ENCODE measurements at places on chromosomes 1 and 21.

- peak; percentile 23 for DNase-seq
These were observed 17.7 kb downstream of the TNR start for GRCh38 chr1:175725684-175726083.

DNA sequence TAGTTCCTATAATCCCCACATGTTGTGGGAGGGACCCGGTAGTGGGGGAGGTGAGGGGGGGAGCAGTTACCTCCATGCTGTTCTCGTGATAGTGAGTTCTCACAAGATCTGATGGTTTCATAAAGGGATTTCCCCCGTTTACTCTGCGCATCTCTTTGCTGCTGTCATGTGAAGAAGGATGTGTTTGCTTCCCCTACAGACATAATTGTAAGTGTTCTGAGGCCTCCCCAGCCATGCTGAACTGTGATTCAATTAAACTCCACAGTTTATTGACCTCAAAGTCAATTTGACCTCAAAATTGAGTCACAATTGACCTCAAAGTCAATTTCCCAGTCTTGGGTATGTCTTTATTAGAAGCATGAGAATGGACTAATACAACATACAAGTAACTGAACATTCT is 19.7 kb downstream of the DPH5 start:
- DNase-seq = no peak

DNA sequence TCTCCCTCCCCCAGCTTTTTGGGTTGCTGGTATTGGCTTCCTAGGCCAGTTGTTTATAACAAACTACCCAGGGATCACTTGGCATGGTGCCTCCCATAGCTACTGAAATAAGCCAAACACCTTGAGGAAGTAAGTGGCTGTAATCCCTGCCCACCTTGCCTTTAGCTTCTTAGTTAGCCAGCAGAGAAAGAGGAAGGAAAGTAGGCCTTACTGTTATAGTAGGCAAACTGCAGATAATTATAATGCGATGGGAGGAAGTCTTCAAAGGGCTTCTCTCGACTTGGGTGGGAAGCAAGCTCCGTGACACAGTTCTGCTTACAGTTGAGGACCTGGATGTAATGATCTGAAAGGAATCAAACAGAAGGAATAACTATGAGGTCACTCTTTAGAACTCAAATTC is 8.2 kb downstream of the P3H1 start:
- no peak for DNase-seq

DNA sequence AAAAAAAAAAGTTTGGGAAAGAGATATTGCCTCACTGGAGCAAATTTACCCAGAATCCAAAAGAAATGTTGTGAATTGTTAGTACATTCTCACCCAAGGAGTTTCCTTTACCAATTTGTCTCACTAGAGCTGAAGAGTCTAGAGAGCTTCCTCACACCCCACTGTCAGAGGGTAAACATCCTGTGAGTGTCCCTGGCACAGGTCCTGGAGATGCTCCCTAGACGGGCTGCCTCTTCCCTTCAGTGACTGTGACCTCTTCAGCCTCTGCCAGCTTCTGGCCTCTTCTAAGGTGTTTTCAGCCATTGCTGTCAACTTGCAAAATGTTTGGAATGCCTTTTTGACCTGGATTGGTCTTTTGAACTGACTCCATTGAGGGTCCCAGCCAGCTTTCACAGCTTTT is 159.4 kb downstream of the DHRS3 start:
- no peak for DNase-seq

DNA sequence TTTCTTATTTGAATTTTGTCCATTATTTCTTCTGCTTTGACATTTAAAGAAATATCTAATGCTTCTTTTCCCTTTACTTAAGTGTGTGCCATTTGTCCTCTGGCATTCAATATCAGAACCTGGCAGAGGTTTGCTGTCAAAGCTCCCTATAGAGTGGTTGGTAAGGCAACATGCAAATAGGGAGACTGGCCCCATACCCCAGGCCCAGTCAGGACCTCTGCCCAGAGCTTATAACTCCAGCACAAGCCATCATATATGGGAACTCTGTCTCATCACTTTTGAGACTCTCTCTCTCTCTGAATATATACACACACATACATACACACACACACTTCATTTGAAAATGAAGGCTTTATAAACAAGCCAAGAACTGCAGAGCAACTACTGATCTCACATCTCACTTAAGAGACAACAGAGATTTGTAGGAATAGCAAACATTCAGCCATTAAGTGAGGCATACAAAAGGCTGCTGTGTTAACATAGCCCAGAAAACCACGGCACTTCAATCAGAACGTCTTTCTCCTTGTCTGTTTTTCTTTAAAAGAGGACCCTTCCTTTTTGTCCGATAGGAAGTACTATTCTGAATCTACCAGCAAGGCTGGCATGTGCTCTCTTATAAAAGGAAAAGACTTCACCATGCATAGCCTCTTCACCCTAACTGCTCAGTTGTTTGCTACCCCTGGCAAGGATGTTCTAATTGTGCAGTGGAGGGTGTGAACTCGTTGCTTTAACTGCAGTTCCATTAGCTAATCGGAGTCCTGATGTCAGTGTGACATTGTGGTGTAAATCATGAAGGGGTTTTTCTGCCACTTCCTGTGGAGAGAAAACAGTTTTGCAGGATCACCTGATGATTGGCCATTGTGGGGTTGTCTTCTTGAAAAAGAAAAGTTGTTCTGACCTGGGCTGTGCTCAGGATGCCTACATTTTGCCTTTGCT is 101.7 kb downstream of the NR5A2 start:
- DNase-seq = no peak

DNA sequence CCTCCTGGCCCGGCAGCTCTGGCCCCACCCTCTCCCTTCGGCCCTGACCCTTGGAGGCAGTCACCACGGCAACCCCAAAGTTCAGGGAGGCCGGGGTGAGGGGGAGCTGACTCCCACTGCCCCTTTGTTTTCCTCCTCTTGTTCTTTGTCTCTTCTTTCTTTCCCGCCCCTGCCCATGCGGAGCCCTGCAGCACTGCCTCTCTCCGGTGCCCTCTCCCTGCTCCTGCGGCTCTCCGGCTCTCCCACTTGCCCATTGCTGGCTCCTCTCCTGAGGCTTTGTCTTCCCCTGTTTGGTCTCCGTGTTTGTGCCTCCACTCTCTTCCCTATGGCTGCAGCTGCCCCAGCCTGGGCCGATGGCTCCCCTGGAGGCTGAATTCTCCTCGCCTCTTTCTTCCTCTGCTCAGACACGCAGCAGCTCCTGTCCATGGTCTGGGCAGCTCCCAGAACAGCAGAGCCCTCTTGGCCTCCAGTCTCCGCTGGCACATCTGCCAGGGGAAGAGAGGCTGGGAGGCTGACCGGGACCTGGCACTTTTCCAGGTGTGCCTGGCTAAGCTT is 5.8 kb downstream of the CELSR2 start:
- no peak for DNase-seq

DNA sequence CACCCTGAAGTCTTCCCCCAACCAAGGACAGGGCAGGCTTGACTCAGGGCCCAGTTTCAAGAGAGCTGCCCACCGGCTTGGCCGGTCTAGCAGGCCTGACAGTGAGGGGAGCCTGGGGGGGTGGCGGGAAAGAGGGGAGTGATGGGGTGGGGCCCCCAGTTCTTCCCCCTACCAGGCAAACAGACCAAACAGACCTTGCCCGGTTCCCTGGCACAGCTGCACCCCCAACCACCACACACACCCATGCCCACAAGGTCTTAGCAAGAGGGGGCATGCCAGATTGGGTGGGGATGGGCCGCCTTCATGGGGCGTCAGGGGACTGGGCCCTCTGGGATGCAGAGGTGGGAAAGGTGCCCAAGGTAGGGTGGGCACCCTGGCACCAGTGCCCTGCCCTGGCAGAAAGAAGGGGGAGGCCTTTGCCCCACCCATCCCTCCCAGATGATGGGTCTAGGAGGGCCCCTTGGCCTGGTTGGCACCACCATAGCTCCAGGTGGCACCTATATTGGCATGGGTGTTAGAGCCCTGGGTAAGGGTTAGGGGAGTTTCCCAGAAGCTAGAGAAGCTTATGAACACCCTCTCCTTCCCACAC is 8.9 kb downstream of the ZBTB7B start:
- no peak for DNase-seq

- DNase-seq = no peak
These were observed 1.3 kb downstream of the CLSTN1 start for GRCh38 chr1:9822490-9822889.

DNA sequence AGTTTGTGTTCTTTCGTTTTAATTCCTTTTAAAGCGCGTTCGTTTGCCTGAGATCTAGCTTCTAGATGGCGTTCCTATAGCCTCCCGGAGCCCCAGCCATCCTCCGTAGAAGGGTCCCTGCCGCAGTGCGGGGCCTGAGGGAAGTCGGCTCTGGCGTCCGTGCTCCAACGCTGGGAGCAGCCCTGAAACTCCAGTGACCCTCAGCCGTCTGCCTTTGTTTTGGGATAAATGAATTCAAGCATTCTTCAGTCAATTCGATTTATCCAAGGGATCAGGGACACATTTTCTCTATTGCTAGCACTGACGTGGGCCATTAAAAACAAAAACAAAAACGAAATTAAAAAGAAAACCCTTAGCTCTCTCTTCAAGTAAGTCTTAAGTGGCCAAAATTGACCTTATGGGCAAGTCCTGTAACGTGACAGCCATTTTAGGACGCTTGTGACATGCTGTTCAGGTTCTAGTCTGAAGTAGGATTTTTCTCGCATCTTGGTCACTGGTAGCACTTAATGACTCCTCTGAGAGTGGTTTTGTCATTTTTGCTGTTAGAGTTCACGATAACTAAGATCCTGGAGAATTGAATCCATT is 742 bp upstream of the HSPA13 start:
- DNase-seq = no peak

GRCh38 chr1:109497449-109498160 is 3.7 kb downstream of the CYB561D1 start:
- no peak for DNase-seq

DNA sequence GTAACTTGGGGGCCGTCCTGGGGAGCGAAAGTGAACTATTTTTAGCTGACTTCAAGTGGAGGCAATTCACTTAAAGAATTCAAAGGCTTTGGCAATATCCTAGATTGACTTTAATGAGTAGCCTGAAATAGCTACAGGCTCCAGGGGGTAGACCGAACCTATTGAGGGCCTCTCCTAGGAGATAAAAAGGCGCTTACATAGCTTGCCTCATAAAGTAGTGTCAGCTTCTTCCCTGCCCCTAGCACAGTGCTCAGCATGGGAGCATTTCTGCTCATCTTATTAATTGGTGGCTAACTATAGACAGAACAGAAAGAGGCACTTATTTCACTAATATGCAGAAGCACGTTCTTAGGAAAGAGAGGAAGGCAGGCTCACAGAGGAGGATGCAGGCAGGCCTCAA is 12.3 kb upstream of the CTNNBIP1 start:
- no peak for DNase-seq

DNA sequence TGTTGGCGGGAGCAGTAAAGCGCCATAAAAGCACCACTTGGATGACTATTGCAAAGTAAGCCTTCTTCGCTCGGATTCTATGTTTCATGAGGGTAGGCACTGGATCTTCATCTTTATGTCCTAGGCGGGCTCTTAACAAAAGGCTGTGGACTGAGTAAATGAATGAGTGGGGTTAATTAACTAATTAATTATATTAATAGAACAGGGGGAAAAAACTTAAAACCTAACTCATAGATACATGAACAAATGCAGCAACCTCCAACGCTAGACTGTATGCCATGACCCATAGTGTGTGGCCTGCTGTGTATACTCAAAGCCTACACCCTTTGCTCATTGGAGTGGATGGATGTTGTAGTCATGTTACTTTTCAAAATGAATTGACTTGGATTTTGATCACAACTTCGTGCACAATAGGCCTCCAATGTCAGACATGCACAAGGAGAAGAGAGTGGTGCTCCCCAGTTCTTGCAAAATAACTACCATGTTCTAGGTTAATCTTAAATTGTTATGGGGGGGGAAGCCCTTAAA is 417 bp upstream of the GFI1 start:
- no peak for DNase-seq

- DNase-seq = no peak
These were observed 62.5 kb upstream of the ZP4 start for GRCh38 chr1:237953238-237953637.

GRCh38 chr1:89604414-89604735 is 28.5 kb upstream of the LRRC8C start:
- no peak for DNase-seq

DNA sequence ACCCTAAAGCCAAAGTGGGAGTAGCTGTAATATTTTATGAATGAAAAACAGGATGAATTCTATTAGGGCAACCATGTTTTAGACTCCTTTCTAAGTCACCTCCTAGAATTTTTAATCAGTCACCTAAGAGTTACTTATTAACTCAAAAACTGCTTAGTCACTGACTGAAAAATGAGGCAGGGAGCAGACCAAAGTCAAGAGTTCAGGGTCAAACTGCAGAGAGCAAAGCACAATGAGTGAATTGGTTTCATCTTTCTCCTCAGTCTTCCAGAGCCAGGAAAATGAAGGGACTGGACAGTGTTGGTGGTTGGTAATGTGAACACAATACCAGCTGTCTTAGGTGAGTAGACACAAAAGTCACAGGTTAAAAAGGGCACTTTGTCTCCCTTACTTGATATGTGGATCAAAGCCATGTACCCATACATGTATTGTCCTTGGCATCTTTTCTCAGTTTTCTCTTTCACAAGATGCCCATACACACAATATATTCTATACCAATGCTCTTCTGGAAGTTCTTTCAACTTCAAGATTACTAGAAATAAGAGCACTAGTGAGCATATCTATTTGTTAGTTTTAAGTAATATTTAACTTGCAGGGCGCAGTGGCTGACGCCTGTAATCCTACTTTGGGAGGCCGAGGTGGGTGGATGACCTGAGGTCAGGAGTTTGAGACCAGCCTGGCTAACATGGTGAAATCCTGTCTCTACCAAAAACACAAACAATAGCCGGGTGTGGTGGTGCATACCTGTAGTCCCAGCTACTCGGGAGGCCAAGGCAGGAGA is 42.2 kb downstream of the ATP1B1 start:
- DNase-seq = no peak
